ENCODE measurements at places on chromosomes 2 and 18.

DNA sequence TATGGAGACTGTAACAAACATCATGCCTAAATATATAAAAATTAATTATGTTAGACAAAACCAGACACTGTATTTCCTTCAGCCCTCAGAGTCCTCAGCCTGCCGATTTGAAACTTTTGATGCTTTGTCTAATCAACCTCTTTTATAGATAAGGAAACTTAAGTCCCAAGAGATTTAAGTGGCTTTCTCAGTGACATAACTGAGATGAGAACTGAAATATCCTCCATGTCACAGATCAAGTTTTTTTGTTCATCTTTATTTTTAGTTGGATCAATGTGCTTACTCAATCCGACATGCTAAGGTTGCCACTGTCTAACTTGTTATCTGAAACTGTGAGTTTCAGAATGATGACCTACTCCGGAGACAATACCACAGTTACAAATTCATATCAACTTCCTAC lies 72.3 kb downstream of the BARD1 start:
- no peak for DNase-seq

DNA sequence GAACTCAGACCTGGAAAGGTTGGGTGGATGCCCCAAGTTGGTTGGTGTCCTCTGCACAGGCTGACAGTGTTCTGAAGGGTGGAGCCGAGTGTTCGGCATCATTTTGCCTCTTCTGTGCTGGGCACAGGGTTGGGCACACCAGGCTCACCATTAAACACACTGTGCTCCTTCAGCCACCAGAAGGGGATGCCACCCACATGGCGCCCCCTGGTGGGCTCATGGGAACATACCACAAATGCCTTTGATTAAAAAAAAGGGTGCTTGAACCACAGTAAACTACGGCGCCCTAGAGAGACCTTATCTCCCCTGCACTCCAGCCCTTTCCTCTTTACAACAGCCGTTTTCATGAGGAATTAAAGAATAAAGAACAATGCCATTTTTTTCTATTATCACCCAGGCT lies 89.4 kb downstream of the CELF4 start:
- no peak for DNase-seq

DNA sequence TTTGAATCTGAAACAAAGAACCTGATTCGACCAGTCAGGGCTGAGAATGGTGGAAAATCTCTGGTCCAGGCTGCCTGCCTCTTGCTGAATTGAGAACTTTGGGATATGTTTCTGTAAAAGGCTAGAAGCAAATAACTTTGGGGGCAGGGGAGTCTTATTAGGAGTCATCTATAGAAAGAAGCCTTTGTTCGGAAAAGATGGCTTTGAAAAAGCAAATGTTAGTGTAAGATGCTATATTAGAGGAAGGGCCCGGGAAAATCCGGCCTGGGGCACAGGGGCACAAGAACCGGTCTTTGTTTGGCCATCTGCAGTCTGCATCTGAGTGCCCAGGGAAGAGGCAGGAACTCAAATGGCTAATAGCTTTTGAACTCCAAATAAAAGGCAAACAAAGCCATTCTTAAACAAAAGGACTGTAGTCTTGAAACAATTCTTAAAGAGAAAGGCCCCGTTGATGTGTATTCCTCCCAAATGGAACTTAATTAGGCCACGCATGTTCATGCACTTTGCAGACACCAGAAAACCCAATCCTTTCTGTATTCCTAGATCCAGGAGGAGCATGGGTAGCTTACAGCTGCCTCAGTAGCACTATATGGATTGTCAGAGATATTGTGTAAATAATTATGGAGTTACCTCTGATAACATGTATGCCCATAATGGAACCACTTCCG lies 180.0 kb upstream of the ARL4C start:
- DNase-seq: no peak

DNA sequence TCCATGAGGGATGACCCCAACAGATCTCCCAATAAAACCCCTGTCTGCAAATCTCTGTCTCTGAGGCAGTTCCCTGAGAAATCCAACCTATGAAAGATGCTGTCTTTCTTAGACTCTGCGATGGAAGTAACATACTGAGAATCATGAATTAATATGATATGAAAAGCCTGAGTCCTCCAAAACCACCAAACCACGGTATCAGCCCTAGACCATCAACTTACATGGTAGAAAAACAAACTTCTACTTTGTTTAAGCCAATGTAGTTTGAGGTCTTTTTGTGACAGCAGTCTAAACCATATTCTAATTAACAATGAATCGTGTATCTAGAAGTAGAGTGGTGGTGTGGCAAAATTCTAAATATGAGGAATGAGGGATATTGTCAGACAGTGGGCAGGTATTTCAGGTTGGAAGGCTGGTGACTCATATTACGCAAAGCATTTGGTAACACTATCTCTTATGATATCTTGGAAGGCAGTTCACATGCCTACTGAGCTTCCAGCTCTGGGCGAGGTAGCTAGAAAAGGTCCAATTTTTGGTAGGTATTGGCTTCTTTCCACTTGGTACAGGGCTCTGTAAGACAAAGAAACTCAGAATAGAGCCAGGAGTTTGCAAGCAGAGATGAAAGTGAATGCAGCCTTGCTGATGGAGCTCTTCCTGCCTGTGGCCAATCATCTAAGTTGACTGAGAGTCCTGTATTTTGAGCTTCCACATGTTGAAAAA lies 215.8 kb downstream of the ZFP36L2 start:
- DNase-seq: no peak

- DNase-seq: no peak
These were observed 175.5 kb downstream of the AKAIN1 start for GRCh38 chr18:5021558-5021957.

DNA sequence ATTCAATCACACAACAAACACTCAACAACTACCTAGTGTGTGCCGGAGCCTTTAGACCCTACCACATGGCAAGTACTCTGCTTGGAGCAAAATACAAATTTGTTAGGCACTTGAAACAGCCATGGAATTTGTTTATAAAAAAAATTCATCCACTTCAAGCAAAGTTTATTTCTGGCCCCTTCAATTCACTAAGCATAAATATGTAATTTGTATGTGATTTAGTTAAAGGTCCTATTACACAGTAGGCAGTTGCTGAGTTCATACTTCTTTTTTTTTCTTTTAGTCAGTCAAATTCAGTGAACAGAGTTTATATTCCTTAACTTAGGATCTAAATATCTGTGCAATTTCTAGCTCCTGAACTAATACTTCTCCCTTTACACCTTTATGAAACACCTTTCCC lies 22.5 kb downstream of the GCFC2 start:
- no peak for DNase-seq

DNA sequence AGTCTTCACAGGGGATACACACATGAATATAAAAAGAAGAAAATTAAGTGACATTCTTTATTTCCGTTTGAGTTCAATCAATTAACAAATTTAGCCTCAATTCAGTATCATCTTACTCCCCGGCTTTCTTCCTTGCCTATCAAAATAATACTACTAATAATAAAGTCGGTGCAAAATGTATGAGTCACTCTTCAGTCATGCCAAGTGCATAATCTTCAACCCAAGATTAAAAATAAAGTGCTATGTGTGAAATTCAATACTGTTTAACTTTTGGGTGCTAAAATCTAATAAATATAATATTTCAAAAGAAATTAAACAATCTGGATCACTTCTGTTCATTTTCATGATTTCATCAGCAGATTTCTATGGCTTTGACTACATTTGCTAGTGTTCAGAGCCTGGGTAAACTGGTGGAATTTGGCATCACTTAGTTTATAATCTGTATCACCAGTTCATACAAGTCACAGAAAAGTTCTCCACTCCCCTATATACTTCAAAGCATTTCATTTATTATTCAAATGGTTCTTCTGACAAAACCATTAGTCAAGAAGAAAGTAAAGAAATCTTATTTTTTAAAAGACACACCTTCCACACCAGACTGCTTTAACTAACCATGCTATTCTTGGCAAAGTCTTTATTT lies 183.6 kb downstream of the THADA start:
- no peak for DNase-seq

DNA sequence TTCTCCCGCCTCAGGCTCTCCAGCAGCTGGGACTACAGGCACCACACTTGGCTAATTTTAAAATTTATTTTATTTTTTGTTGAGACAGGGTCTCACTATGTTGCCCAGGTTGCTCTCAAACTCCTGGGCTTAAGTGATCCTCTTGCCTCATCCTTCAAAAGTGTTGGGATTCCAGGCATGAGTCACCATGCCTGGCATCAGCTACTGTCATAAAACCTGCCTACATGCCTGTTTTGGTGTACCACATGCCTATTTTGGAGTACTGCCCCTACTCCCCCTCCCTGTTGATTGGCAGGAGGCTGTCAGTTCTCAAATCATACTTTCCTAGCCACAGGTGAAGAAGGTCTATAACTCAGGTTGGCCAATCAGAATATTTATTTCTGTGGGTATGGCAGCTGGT lies 64.0 kb downstream of the CHST9 start:
- DNase-seq: no peak

- DNase-seq: no peak
These were observed 552.5 kb upstream of the SALL3 start for GRCh38 chr18:78427081-78427480.

GRCh38 chr2:4765787-4766530 lies 926.2 kb upstream of the SOX11 start:
- DNase-seq: no peak

DNA sequence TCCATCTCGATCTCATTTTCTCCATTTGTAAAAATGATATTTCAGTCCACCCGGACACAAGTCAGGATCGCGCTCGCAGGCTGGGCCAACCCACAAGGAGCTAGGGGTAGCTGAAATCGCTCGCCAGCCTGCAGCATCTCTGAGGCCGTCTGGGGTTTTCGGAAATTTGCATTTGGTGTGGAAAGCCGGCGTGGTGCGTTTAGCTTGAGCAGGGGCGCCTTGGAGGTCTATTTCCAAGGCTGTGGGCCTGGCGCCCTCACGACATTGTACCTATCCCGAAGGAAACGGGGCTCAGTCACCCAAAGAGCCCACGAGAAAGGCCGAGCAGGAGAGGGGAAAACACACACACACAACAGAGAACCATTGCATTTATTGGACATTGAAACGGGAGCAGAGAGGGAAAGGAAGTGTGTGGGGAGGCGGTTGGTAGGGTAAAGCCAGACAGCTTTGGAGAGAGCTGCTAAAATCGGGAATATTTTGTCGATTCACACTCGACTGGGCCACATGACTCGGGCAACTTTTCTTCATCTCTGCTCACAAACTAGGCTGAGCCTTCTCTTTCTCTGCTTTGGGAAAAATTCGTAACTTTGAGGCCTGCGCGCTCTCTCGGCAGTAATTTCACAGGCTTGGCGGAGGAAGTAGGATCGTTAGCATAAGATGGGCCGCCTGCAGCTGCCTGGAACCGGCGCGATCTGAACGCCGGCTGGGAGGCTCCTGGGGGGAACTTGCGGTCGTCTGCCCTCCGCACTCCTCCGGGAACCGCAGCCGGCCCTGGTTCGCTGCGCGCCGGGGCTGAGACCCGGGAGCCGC lies 1.1 kb upstream of the HOXD8 start:
- DNase-seq: no peak

GRCh38 chr18:36685580-36685979 lies 143.2 kb downstream of the TPGS2 start:
- no peak for DNase-seq

- DNase-seq: no peak
These were observed 17.9 kb upstream of the OTOF start for GRCh38 chr2:26495705-26496297.

- no peak for DNase-seq
These were observed 142.0 kb downstream of the SCG2 start for GRCh38 chr2:223460209-223460608.

DNA sequence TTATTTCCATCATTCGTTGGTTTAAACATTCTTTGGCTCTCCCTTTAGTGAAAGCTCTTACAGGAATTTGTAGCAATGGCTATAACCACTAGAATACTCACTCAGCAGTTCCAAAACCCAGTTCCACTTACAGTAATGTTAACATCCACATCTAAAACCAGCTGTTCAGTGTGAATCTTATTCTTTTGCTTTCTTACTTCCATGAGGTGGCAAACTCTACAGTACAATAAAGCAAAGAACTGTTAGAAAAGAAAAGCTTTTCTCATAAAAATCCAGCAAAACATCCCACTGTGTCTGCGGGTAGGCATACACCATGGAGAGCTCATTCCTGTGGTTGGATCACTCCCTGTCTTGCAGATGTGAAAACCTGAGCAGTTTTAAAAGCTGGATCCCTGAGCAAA lies 147.1 kb downstream of the ARHGAP28 start:
- DNase-seq: no peak

GRCh38 chr2:111918383-111918806 lies 20.0 kb downstream of the MERTK start:
- peak; percentile 96 for DNase-seq

DNA sequence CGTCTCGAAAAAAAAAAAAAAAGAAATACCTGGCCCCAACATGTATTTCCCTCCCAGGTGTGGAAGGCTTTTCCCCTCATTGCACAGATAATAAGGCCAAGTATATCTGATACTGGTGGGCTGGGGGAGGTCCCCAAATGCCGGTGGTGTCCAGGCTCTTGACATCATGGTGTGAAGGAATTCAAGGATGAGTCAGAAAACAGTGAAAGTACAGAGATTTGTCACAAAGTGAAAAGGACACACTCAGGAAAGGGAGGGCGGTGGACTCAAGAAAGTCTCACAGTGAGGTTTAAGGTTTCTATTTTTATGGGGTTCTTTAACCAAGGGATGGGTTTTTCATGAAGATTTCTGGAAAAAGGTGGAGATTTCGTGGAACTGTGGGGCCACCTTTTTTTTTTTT lies 37.8 kb upstream of the FZD5 start:
- no peak for DNase-seq

- DNase-seq: no peak
These were observed 77.8 kb upstream of the SPOPL start for GRCh38 chr2:138423745-138424144.

- DNase-seq: no peak
These were observed 4.7 kb downstream of the CDK5R2 start for GRCh38 chr2:218964041-218964771.

DNA sequence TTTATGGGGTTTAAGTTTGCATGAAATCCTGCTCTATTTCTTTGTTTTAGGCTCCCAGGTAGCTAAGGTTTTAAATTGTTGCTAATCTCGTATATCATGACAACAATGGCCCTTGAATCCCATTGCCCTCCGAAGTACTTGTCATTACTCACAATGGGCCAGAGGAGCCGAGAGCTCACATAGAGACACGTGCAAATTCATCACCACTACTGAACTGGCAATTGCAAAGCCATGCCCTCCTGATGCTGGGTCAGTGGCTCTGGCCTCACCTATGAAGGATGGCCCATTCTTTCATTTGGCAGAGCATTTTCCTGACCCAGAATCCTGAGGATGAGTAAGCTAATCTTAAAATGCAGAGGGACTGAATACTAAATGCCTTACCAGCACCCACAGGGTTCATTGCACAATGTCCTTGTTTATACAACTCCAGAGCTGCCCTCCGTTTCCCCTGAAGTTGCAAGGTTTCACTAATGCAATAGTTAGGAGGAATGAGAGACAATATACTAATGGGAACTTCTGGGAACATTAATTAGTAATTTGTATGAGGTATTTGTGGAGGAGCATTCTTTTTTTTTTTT lies 71.6 kb upstream of the GAREM1 start:
- DNase-seq: no peak

DNA sequence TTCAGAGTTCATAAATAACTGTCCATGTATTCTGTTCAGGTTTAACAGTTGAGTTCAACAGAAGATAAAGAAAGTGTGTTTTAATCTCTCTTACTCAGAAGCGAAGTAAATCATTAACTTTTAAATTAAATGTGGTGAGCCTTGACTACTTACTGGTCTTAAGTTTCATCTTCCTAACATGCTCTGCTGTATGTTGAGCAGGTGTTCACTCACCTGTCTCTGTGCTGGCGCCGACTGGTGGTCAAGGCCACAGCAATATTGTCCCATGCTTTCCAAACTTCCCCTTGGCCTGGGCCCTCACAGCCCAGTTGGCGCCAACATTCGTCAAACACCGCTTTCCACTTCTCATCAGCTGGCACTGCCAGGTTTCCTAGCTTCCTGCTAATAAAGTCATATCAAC lies 17.0 kb upstream of the MPP4 start:
- DNase-seq: no peak

GRCh38 chr18:76491776-76492668 lies 3.0 kb downstream of the ZNF516 start:
- DNase-seq: no peak
